ENCODE measurements at places on chromosomes 11 and 22. TPM values are rescaled to one million over a fixed set of nuclear protein-coding genes. Genes with fewer than 3 reads are reported as not detected.

GRIA4 gene
- 0.45 TPM for total RNA-seq

MMP11 gene
- 3.9 TPM for total RNA-seq

PATE4 gene
- not detected for total RNA-seq

HTR3A gene
- total RNA-seq, result not detected

TLCD5 gene
- total RNA-seq, result 13.1 TPM
